Brain (organoid and tissue), 16 donors: ENCODE measurements at places on chromosomes 16 and 17. TPM values are rescaled to one million over a fixed set of nuclear protein-coding genes. Genes with fewer than 3 reads are reported as not detected.

RAPGEFL1 gene
- polyA plus RNA-seq, result 14.2 TPM

C17orf107 gene
- polyA plus RNA-seq, result 5.3 TPM

CFAP97D1 gene
- not detected for polyA plus RNA-seq

GRCh38 chr17:6994666-6995256 is 1.1 kb upstream of the ALOX12 start:
- no peak for DNase-seq

DNA sequence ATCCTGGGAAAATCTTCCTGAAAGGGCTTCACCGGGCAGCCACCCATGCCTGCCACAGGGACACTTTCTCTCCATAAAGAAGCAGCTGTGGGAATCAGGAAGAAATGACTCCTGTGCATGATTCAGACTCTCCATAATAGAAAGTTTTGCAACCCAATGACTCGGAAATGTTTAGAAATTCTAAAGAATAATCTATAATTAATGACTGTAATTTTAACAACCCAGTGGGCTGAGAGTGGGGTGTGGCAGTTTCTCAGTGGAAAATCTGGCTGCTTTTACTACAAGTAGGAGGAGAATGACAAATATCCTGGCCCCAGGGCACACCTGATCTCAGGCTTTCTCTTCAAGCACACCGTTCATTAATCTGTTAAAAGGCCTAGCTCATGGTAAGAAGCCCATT is 25.7 kb downstream of the IRF8 start:
- DNase-seq, result no peak

DNA sequence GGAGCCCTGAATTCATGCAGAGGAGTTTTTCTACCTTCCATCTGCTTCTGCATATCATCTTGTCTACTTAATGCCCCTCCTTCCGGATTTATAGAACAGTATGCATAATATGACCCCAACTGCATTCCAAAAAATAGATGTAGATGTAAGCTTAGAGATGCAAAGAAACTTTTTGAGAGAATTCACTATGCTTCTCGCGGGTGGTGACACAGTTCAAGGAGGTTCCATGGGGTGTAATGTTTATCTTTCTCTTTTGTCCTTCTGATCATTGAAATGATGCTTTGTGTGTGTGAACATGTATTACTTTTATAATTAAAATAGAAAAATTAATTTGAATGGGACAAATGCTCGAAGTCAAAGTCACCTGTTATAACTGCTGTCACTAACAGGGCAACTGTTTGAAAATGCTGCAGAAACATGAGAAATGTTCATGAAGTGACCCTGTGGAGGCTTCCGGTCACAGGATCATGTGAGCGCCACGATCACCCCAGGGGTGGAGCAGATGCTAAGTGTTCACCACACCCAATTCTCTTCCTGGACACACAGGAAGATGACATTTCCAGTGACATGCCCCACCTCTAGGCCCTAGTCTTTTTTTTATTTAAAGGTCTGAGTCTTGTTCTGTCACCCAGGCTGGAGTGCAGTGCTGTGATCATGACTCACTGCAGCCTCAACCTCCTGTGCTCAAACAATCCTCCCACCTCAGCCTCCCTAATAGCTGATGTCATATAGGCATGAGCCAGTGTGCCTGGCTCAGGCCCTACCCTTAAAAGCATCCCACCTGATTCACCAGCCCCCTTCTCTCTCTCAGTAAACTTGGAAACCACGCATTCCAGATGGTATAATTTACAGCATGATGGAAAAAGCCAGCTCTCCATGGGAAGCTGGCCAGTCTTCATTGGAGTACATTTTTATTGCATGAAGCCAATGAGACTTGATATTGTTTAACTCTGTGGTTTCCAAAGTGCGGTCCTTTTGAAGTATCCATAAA is 21.0 kb upstream of the AGRP start:
- no peak for DNase-seq

DNA sequence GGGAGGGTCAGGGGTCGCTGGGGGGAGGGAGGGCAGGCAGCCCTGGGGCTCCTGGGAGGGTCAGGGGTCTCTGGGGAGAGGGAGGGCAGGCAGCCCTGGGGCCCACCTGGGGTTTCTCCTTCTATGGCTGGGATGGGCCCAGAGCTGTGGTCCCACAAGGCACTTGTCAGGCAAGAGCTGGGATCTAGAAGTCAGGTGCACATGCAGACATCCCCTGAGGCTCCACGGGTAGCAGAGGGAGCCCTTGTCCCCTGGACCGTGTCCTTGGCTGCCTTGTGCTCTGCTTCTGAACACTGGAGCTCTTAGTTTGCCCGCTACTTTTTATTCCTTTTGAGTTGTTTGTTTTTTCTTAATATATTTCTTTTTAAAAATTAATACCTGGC is 1.8 kb downstream of the TUBB3 start:
- peak; percentile 21 for DNase-seq

DNA sequence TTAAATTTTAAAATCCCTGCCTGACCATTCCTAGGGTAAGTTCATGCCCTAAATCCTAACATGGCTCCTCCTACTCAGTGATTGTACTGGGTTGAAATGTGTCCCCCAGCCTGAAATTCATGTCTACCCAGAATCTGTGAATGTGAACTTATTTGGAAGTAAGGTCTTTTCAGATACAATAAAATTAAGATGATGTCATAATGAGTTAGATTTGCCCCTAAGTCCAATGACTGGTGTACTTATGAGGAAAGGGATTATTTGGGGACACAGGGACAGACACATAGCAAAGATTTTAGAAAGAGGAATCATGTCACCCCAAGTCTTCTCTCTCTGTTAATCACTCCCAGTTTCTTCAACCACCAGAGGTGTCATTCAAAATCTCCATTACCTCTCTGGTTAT is 185.3 kb downstream of the HS3ST4 start:
- no peak for DNase-seq

DNA sequence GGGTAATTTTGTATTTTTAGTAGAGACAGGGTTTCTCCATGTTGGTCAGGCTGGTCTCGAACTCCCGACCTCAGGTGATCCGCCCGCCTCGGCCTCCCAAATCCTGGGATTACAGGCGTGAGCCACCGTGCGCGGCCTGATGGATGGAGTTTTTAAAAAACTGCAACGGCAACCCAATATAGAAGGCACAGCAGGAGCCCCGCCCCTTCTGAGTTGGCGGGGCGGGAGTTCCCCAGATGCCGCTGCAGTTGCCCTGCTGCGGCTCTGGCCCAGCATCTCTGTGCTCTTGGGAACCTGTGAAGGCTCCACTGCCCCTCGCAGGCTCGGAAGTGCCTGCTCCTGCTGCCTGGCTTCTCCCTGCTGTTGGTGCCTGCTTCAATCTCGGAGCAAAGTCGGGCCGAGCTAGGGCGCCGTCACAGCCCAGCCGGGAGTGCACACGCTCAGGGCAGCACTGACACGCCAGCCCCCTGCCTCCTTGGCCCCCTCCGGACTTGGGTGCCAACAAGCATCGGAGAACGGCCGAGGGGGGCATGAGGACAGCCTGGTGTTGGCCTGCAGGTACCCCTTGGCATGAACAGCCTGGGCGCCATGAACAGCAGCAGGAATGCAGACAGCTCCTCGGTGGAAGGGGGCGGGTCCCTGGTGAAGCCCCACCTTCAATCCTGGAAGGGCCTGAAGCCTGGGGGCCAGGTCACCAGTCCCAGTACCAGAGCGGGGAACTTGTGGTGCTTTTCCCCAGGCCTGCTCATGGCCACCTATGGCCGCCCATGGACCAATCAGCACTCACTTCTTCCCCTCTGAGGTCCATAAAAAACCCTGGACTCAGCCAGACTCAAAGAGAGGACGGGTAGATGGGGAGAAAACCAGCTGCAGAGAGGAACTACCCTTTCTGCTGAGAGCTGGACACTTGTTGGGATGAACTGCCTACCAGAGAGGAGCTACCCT is 2.3 kb upstream of the NT5M start:
- peak; percentile 18 for DNase-seq

DNA sequence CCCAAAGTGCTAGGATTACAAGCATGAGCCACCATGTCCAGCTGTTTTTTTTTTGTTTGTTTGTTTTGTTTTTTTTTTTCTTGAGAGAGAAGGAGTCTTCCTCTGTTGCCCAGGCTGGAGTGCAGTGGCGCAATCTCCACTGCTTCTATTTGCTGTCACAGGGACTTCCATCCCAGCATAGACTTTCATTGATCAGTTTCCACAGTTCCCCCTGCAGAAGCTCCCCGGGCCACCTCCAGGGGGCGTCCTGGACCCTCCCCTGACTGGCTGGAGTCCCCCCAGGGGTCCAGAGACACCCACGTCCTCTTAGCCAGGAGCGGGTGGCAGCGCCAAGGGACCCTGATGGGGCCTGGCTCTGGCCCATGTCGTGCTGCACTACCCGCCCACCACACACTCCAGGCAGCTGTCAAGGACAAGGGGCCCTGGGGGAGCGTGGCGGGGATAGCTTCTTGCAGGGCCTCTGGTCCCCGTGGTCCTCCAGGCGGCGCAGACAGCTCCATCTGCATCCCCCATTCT is 3.1 kb upstream of the NPW start:
- no peak for DNase-seq

DNA sequence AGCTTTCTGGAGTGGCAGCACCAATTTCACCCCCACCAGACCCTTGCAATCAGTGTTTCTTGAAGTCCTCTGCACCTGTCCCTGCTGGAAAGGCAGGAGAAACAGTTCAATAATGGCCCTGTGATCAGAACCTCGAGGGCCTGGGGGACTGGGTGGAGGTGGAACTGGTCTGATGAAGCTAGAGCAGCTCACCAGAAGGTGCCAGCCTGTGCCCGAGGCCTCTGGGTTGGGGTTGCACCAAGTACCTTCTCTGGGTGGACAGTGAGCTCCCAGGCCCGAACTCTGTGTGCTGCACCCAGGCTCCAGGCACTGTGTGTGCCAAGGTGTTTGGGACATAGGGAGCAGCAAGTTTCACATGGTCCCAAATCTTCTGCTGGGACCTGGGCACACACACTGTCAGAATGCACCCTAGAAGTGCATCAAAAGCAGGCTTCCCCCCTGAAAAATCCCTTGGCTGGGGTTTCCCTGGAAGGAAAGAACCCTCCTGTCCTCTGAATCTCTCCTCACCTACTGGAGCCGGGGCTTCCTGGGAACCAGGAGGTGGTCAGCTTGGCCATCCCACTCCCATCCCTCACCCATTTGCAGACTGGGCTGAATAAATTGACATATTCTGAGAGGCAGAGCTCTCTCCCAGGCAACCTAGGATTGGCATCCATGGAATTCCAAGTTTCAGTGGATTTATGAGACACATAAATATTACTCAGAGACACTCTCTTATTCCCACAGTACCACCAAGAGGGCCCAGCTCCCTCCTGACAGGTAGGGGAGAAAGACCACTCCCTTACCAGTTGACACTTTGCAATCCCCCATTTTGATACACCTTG is 17.4 kb downstream of the CD300LG start:
- DNase-seq, result no peak

- DNase-seq, result no peak
Measured at GRCh38 chr16:14373896-14374295, 256.2 kb downstream of the PARN start.

- DNase-seq, result no peak
Measured at GRCh38 chr16:66923247-66923731, 2.0 kb downstream of the RRAD start.

DNA sequence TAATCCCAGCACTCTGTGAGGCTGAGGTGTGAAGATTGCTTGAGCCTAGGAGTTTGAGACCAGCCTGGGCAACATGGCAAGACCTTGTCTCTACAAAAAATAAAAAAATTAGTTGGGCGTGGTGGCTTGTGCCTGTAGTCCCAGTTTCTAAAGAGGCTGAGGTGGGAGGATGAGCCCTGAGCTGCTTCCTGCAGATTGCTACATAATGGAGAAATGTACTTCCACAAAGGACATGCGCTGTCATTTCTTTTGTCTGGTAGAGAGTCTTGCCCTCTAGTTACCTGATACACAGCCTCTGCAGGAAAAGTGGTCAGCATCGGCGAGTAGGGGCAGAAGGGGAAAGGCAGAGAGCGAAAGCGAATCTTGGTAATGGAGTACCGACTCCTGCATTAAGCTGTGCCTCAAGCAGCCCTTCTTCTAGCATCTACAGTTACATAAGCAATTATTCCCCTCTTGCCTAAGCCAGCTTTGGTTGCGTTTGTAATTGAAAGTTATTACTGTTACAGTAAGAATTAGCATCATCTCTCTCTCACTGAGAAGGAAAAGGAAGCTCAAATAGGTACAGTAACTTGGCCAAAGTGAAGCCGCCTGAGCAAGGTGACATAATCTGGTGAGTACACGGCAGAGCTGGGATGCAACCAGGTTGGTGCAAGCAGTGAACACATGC is 18.5 kb upstream of the GGA2 start:
- DNase-seq, result no peak

DNA sequence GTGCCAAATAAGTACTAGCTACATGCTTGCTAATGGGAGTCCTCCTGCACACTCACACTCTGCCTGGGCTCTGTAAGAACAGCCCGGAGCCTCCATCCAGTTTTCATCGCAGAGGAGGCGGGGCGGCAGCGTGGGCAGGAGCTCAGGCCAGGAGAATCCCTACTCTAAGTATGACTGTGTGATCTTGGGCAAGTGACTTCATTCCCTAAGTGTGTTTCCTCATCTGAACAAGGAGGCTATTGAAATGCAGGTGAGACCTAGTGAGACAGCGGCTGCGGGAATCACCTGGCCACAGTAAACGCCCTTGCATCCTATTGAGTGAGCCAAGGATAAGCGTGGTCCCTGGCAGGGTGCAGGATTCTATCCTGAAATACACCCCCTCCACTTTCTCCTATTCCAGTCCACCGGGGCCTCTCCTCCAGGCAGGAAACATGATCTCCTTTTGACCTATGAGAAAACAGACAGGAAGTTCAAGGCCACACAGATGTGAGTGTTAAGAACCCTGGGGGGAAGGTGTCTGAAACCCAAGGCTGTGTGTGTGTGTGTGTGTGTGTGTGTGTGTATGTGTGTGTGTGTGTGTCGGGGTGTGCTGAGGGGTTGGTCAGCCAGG is 5.2 kb upstream of the RAI1 start:
- no peak for DNase-seq

- no peak for DNase-seq
Measured at GRCh38 chr17:78242024-78242742, 10.8 kb downstream of the TMEM235 start.

DNA sequence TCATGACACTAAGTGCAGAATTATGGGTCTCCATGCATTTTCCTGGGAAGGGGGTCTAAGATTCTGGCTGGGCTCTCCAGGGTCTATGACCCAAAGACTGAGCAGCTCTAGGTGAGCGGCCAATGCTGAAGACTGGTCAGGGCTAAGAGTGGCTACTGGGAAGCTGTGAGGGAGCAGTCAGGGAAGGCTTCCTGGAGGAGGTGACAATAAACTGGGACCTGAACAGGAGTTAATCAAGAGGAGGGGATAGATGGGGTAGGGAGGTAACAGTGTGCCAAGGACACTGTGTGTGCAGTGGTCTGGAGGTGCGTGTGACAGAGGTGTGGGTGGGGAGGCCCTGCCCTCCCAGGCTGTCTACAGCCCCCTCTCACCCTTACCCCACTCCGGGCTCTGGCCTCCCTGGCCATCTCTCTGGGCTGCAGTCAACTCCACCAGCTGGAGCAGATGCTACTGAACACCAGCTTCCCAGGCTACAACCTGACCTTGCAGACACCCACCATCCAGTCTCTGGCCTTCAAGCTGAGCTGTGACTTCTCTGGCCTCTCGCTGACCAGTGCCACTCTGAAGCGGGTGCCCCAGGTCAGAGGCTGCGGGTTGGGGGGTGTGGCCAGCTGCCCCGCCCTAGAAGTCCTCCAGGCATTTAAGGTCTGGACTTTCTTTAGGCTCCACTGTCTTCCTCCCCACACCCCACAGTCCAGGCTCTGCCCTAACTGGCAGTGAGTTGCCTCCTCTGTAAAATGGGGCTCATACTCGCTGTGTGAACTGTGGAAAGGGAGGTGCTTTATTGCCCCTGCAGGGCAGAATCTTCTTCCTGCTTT is 20.4 kb downstream of the ADGRG5 start:
- DNase-seq, result no peak

- DNase-seq, result no peak
Measured at GRCh38 chr17:42135664-42136653, 13.4 kb downstream of the HSPB9 start.

GRCh38 chr16:52466994-52467393 is 79.9 kb downstream of the TOX3 start:
- DNase-seq, result peak; percentile 74
